ENCODE measurements at places on chromosomes 11 and 22. TPM values are rescaled to one million over a fixed set of nuclear protein-coding genes. Genes with fewer than 3 reads are reported as not detected.
A peak's percentile ranks its signal among the peaks of the same experiment; 100 is the strongest.

Gene LRP5
- polyA plus RNA-seq, result 54.7 TPM

Gene POU2AF1
- polyA plus RNA-seq, result 0.45 TPM

- peak; percentile 86 for DNase-seq
Observed at GRCh38 chr11:22079133-22079872, 113.6 kb upstream of the ANO5 start.

Gene PTPRCAP
- 1.2 TPM for polyA plus RNA-seq

Gene LSP1
- 81.2 TPM for polyA plus RNA-seq

Gene GAS2
- 37.1 TPM for polyA plus RNA-seq

GRCh38 chr11:11387622-11388305 lies 34.7 kb upstream of the CSNK2A3 start:
- no peak for DNase-seq

Gene SNX32
- polyA plus RNA-seq, result 2.3 TPM

DNA sequence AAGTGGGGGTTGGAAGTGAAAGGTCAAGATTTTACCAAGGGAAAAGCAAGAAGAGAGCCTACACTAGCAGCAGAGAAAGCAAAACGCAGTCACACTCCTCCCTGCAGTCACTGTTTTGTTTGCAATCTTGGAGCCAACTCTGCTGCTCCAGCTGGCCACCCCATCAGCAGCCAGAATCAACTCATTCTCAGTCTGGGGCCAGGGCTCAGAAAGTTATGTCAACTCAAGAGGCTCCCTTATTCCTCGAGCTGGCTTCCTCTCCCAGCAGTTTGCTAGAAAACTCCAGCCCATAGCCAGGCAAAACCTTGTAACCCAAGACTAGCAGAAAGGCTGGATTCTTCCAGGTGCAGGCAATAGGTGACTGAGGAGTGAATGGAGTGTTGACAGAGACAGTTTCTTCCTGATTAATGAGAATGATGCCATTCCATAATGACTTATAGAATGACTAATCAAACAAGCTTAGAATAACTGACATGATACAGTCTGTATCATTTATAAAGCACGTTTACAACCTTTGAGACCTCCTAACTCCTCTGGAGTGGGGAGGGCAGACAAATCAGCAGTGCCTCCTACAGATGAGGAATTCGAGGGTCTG lies 53.4 kb downstream of the P4HA3 start:
- DNase-seq, result peak; percentile 92

- DNase-seq, result no peak
Observed at GRCh38 chr11:77479746-77480352, 6.0 kb upstream of the PAK1 start.

DNA sequence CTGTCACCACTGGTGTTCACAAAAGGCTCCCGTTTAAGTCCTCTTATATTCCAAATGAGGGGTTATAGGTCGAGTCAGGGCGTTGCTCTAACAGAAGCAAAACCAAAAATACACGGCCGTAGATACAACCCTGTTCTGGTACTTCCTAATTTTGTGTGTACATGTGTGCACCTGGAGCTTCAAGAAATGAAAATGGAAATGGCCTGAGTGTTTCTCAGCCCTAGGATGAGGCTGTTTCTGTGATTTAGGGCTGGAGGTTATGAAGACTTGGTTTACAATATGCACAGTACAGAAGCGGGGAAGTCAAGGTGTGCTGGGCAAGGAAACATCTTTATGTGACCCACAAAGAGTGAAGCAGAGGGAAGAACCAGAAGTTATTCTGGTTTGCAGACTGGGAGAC lies 110.4 kb upstream of the OR4B1 start:
- no peak for DNase-seq

Gene MMP27
- polyA plus RNA-seq, result 0.41 TPM

GRCh38 chr11:74025467-74026166 lies 16.7 kb upstream of the UCP3 start:
- DNase-seq, result no peak

DNA sequence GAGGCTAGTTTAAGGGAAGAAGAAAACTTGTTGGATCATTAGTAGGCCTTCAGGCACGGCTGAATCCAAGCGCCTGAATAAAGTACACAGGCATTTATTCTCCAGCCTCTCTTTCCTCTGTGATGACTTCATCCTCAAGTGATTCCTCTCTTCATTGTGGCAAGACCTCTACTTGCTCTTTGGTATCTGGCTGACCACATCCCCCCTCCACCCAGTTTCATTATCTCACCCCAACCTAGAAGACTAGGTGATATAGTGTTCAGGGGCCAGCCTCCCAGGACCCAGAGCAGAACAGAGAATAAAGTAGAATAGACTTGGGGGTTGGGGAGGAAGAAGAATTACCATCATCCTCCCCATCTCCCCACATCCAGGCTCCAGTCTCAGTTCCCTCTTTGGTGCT lies 189.3 kb downstream of the MIAT start:
- no peak for DNase-seq

- no peak for DNase-seq
Observed at GRCh38 chr22:32646476-32646875, 155.0 kb upstream of the TIMP3 start.

GRCh38 chr11:24589064-24589463 lies 92.2 kb downstream of the LUZP2 start:
- DNase-seq, result no peak

GRCh38 chr11:109644152-109644551 lies 222.2 kb downstream of the C11orf87 start:
- peak; percentile 40 for DNase-seq

DNA sequence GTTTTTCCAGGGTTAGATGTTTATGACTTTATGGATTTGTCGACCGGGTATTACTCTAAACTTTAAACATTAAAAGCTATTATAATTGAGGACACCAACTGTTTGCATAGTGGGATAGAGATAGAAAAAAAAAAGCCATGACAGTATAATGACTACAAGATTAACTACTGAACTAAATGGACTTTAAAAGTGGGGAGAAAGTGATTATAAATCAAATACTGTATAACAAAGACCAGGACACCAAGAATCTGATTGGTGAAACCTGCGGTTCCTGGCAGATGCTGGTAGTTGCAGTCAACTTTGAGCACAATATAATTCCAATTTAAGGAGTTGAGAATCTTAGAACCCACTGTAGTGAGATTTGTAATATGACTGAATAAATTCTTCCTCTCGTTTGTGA lies 2.5 kb downstream of the CRKL start:
- DNase-seq, result no peak

DNA sequence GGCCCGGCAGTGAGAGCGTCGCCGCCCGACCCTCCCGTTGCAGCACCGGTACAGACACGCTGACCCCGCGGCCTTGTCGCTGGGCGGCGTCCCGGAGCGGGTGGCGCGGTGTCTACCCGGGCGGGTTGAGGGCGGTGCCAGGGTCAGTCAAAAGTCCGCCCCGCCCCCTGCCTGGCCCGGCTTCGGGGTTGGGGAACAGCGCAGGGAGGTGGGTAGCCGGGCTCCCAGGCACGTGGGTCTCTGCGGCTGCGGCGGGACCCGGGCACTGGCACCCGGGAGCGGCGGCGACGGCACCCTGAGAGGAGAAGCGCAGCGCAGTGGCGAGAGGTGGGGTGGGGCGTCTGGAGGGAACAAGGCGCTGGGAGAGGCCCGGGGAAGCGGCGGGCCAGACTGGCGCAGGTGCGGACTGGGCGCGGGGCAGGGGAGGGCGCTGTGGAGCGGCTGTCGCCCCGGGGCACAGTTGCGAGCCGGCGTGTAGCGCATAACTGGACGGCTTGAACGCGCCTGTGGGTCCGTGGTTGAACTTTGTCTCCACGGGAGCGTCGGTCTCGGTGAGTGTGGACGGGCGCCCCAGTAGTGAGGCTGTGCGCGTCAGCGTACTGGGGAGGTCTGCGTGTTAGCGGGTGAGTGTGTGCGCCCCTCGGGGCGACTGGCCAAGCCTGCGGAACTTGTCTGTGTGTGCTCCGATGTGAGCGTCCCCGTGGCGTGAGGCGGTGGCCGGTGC lies at the start of gene P2RY2:
P2RY2 (plus strand) TSS at position 176 of the 724 bp plus-strand sequence. CDS start 15,879 bp downstream, outside the sequence.
- DNase-seq, result no peak

Gene ROBO4
- 29.4 TPM for polyA plus RNA-seq

Gene GPR83
- 0.16 TPM for polyA plus RNA-seq

GRCh38 chr22:16808744-16809143 lies 16.5 kb downstream of the XKR3 start:
- DNase-seq, result no peak

Gene TNNT3
- polyA plus RNA-seq, result 5,679 TPM

Gene SLC15A3
- polyA plus RNA-seq, result 16.3 TPM

- DNase-seq, result no peak
Observed at GRCh38 chr11:117818041-117818873, 6.3 kb downstream of the FXYD2 start.

DNA sequence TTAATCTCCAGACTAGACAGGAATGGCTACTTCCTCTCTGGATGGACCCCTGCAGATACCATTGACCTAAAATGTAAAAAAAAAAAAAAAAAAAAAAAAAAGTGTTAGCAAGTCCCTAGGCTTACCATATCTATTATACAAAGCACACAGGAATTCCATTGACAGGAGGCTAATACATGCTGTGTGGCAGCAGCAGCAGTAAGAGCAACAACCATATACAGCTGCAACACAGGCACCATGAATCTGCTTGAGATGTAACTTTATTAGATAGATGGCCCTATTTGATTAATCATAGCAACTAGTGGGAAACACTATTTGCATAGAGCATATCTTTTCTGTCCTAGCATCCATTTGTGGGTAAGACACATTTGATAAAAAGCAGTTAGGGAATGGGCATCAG lies 1447.1 kb downstream of the FAM181B start:
- no peak for DNase-seq

Gene OSM
- polyA plus RNA-seq, result 0.17 TPM

- DNase-seq, result no peak
Observed at GRCh38 chr11:78630561-78631303, 56.1 kb upstream of the NARS2 start.

DNA sequence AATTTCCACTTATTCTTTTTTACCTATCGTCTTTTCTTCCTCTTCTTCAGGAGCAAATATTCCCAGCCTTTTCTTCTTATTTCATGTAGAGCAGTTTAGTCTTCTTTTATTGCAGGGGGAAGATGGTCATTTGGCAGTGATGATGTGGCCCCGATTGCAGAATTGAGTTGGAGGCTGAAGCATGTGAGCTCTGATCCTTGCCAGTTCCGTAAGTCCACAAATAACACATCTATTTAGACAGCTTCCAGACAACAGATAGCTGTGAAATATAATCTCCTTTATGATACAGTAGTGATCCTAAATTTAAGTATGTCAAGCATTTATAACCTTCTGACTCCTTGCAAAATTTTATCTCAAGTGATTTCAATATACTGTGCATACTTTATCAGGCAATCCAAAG lies 27.5 kb downstream of the REXO2 start:
- DNase-seq, result no peak

DNA sequence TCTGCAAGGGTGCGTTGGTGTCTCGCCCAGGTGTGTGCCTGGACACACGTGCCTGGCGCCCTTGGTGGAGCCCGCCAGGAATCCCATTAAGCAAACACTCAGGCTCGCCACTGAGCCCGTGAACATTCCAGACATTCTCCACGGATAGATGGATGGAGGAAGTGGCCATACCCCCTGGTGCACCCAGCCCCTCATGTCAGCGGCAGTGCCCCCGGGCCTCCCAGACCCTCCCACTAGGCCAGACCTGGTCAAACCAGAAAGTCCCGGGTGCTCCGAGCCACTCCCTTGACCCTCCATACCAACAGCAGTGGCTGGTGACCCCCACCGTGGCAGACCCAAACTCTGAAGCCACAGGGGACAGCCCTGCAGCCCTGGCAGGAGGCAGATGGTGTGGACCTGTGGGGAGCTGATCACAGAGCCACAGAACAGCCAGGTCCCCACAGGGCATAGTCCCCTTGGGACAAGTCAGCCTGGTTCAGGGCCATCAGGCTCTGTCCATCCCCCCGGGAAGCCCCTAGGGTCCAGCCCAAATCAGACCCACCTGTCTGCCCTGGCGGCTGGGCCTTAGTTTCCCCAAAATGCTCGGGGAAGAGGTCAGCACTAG lies 1.9 kb downstream of the EPS8L2 start:
- DNase-seq, result no peak

Gene KRTAP5-7
- not detected for polyA plus RNA-seq

DNA sequence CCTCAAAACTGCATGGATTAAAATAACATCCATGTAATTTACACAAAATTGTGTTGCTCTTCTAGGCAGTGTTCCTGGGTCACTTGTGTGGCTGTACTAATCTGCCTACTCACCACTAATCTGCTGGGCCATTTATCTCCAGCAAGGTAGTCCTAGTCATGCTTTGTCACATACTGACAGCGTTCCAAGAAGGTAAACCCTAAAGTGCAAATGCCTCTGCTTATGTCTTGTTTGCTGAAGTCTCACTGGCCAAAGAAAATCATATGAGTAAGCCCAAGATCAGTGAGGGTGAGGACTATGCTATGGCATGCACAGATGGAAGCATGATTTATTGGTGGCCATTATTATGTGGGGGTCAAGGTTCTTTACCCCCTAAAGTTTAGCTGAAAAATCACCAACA lies 630.2 kb upstream of the LUZP2 start:
- DNase-seq, result no peak

Gene MAP6
- polyA plus RNA-seq, result 14.7 TPM

Gene VPREB1
- polyA plus RNA-seq, result not detected

- DNase-seq, result no peak
Observed at GRCh38 chr11:72010529-72011233, 12.0 kb downstream of the IL18BP start.

DNA sequence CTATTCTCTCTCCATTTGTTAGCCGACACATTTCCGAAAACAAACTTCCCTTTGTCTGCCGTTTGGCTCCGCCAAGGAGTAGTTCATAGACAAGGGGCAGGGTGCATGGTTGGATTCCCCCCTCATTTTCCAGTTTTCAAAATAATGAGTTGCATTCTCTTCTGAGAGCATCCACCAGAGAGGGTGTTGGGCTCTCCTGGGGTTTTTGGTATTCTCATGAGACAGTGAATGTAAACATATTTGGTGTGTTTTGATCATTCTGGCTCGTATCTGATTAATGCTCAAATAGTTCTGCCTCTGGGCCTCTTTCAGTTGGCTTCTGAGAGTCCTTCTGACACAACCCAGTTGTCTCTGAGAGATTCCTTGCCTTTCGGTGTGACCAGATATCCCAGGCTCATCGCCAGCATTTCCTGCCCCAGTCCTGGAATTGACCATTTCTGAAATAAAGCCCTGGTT lies 21.7 kb downstream of the GRAMD4 start:
- no peak for DNase-seq

DNA sequence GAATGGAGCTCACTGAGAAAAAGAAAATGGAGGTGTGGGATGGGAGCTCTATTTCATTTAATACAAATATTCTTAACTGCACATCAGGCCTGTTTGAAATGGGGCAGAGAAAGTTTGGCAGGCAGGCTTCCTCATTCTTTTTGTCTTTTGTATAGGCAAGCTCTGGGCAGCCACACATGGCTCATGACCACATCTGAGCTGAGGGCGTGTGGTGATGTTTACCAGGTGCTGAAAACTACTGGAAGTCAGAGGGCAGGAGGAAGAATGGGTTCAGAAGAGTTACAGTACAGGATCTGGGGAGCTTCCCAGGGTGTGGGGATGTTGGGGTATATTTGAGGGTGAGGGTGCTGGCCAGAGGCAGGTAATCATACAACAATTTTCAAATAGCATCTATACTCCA lies 66.3 kb upstream of the NAV2 start:
- no peak for DNase-seq

Gene PICK1
- 6.3 TPM for polyA plus RNA-seq

Gene FAT3
- 2.9 TPM for polyA plus RNA-seq
